ENCODE measurements at places on chromosomes 7 and 10.
A peak's percentile ranks its signal among the peaks of the same experiment; 100 is the strongest.

DNA sequence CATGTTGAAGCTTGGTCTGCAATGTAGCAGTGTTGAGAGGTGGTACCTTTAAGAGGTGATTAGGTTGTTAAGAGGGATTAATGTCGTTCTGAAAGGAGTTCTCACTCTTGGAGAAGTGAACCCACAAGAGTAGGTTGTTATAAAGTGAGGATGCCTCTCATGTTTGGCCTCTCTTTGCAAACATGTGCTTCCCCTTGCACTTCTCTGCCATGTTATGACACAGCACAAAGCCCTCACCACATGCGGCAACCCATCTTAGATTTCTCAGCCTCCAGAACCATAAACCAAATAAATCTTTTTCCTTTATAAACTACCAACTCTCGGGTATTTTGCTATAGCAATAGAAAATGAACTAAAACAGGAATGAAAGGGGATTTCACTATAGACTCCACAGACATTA lies 66.3 kb downstream of the KMT2C start:
- no peak for DNase-seq

DNA sequence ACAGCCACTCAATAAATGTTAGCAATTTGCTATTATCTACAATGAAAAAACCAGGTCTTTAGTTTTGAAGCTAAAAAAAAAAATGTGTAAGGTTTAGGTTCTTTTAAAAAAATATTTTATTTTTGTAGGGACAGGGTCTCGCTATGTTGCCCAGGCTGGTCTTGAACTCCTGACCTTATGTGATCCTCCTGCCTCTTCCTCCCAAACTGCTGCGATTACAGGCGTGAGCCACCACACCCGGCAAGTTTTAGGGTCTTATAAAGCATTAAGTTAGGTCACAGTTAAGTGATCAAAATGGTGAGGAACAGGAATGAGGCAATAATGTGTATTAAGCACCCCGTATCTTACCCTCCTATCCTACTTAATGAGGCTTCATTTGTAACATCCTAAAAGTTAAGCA lies 774 bp downstream of the SEM1 start:
- DNase-seq = no peak

- peak; percentile 99 for DNase-seq
Measured at GRCh38 chr10:110918643-110919348, at the start of gene BBIP1. TSS of gene BBIP1 (minus strand) at chr10:110919180. CDS start at chr10:110918157, 1,023 bp downstream.

DNA sequence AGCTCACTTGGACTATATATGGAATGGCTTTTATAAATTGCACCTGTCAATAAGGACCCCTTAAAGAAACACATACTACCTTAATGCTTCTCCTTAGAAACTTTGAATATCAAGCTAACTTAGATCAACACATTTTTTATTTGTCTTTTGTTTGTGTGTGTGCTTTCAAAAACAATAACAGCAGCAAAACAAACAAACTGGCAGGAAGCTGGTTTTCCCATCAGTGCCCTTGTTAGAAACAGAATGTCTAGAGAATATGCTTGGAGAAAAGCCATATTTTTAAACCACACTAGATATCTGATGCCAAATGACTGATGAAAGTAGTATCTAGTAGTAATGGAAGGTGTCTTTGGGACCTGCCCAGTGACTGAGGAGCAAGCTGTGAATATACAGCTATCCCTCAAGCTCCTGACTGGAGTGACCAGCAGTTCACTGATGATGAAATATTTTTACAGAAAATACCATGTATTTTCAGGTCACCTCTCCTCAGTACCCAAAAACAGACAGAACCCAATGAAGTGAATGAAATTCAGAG lies 1.0 kb downstream of the PDE1C start:
- no peak for DNase-seq

DNA sequence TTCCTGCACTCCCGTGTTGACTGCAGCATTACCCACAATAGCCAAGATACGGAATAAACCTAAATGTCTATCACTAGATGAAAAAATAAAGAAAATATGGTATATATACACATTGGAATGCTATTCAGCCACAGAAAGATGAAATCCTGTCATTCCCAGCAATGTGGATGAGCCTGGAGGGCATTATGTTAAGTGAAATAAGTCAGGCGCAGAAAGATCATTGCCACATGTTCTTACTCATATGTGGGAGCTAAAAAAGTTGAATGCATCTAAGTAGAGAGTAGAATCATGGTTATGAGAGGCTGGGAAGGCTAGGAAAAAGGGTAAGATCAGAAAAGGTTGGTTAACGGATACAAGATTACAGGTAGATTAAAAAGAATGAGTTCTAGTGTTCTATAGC lies 219.1 kb upstream of the MKI67 start:
- DNase-seq = no peak

DNA sequence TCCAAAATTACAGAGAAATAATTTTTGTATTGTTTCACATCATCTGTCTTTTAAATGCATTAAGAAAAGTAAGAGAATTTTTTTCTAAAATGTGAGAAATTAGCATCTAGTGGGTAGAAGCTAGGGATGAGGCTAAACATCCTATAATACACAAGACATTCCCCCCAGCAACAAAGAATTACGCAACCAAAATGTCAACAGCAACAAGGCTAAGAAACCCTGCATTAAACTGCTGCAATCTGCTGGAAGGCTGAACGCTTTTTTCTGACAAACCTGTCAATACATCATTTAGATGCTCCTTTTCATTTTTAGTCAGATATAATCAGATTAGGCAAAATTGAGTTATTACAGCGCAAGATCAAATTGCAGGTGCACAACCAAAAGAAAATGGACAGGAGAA lies 162.2 kb downstream of the C1GALT1 start:
- no peak for DNase-seq

DNA sequence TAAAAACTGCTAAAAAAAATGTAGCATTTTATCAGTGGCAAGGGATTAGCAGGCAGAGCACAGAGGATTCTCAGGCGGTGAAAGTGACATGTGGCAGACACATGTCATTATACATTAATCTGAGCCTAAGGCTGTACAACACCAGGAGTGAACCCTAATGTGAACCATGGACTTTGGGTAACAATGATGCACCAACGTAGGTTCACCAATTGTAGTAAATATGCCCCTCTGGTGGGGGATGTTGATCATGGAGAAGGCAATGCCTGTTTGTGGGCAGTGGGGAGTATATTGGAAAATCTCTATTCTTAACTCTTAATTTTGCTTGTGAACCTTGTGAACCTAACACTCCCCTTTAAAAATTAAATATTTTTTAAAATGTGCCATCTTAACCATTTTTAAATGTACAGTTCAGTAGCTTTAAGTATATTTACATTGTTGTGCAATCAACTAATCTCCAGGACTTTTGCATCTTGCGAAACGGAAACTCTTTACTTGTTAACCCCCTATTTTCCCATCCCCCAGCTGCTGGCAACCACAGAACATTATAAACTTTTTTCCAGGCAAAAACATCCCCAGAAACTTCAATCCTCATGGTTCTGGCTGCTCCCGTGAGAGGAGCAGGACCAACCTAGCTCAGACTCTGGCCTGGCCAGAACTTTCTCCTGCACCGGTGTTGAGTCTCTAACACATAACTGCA lies 29.9 kb downstream of the LRRC20 start:
- DNase-seq = no peak

- no peak for DNase-seq
Measured at GRCh38 chr10:36157486-36157885, 515.4 kb upstream of the FZD8 start.

- no peak for DNase-seq
Measured at GRCh38 chr10:71882813-71883659, 32.0 kb upstream of the PSAP start.

DNA sequence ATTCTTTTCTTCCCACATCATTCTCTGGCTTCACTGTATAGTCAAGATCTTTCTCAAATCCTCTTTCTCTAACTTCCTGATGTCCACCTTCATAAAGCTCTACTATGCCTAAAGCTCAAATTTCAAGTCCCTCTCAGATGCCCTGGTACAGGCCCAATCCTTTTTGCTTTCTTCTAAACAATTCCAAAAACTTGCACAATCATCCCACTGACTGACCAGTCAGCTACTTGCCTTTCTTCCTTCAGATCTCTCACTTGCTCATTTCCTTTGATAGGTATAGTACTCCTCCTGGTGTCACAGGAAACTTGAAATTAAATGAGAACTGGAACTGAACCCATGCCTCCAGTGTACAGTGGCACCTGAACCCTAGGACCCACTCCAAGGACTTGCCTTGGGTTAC lies 18.2 kb downstream of the SEC31B start:
- no peak for DNase-seq

DNA sequence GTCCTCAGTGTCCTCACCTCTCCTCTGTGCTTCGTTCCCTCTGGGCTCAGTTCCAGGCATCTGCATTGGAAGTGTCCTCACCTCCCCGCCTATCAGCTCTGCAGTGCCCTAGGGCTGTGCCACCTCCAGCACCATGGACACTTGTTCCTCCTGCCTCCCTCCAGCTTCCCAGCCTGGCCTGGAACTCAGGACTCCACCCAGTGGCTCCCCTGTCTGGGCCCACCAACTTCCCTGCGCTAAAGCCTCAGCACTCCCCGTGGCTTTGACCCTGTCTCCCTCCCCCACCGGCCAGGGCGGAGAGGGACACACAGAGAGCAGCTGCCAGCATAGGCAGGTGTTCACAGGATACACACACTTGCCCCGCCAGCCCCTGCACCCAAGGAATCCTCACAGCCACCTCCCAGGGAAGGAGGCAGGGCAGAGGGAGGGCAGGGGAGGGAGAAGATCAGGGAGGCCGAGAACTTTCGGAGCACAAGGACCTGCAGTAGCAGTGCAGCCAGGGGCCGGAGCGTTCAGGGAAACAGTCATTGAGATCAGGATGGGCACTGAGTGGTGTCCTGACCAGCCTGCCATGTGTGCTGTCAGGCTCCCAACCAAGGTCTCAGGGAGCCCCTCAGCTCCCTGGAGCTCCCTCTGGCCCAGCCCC lies 31.3 kb downstream of the ANXA8 start:
- DNase-seq = no peak

DNA sequence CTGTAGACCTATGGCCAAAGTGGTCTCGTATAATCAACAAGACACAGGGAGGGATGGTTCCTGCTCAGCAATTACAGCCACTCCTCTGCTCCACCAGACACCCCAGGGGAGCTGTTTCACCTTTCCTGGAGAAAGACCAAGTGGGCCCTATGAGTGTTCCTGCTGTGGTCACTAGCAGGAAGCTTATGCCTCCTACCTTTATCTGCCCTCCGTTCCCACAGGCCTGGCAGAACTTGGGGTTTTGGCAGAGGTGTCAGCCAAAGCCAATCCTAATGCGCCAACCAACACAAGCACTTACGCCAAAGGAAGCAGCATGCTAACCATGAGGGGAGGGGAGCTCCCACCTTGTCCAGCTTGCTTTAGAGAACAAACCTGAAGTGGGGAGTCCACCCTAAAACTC lies 31.2 kb downstream of the XPNPEP1 start:
- no peak for DNase-seq

DNA sequence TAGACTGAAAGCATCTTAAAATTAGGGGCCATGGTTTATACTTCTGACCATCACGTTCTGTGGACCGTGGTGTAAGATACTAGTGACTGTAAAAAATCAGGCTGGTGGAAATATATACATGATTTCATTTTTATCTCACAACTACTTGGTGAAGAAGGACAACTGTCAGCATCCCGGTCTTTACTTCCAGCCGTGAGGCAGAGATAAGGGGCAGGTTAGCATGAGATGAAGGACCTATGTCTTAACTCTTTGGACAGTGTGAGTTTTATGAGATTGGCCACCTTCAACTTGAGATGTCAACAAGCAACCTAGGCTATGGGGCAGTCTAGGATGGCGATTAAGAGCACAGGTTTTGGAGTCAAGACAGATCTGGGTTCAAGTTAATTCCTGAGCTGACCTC lies 37.5 kb upstream of the FAM171A1 start:
- no peak for DNase-seq

DNA sequence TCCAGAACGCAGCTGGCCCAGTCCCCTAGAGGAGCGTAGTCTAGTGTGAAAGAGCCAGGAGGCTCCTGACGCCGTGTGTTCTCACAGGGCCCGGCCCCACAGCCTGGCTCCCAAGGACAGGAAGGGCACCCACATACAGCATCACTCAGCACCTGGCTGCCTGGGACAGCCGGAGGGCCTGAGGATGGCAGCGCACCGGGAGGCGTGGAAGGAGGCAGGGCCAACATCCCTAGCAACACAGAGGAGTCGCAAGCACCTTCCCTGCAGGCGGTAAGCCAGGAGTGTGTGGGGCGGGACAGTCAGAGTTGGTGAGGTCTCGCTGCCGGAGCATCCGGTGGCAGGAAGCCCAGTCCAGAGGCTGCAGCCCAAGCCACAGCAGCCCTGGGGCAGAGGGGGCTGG lies 125.8 kb downstream of the MAD1L1 start:
- DNase-seq = no peak

DNA sequence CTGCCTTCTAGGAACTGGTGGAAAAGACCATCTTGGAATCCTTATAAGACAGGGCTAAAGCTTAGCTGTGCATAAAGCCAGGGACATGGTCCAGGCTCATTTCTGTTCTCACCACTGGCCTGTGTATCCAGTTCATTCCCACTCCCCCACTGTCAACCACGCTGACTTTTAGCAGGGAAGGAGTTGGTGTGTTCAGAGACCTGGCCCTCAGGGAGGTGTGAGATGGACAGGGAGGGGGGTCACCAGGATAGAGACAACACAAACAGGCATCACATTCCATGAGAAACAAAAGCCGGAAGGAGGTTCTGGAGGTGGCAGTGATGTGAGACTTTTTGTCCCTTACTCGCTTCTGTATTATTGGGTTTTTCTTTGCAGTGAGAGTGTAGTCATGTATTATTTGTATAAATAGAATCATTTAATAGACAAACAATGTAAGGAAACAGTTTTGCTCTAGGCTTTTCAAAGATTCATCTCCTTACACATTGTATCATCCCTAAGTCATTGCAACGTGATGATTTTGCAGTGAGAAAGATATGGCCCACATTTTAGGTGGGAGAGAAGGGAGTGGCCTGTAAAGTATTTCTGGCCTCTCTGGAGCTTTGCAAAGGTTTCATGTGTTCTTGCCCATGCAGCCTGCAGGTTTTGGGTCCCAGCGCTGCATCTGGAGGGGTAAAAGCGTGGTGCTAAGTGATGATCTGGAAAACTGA lies 52.0 kb downstream of the EEPD1 start:
- DNase-seq = no peak

DNA sequence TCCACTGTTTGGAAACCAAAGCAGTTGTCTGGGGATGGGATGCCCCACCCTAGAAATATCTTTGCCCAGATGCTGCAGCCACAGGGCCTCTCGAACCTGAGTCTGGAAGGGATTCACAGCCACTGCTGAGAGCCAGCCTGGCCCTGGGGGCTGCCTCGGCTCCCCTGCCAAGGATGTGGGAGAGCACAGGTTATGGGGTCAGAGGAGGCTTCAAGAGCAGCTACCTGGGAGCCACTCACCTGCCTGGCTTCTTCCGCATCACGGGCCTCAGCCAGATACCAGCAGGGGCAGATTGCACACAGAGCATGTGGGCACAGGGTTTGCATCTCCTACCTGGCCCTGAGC lies 5.4 kb upstream of the PWWP2B start:
- no peak for DNase-seq

DNA sequence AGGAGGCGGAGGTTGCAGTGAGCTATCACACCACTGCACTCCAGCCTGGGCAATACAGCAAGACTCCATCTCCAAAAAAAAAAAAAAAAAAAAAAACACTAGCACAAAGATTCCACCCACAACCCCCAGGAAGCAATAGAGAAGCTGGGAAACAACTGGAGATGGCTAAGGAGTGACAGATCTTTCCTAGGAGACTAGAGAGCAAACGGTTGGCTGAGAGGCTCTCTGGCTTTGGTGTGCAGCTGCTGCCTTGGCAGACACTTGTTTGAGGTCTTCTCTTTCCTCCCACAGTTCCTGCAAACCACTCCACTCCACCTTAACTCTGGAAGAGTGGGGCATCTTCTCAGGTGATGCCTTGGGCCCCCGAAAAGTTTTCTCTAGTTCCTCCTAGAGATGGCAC lies 78.5 kb upstream of the LANCL2 start:
- no peak for DNase-seq
